ENCODE measurements at places on chromosomes 7 and 10.
A peak's percentile ranks its signal among the peaks of the same experiment; 100 is the strongest.

DNA sequence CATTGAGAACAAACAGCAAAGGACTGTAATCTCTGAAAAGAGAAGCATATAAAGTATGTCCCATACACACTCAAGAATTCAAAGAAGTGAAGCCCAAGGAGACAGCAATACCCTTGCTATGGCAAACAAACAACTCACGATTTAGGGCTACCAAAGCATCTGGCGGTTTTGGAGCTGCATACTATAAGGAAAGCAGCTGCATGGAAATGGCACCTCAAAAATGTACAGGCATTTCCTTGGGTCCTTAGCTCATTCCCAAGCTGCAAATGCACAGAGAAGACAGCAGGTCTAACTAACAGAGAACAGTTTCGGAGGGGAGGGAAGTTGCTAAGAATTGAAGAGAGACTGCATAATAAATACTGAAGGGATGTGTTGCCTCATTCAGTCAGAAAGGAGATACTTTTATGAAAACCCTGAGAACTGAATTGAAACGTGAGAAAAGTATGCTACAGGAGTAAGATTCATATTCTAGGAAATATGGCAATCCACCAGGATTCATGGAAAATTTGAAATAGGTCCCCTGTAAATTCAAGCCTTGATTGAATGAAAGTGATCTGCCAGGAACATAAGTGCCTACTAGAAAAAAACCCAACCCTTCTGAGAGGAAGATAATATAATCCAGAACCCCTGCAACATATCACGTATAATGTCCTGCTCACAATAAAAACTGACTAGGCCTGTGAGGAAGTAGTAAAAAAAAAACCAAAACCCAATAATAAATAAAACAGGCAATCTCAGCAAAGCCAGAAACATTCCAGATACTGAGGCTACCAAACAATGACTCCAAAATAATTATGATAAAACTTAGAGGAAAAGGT lies 36.4 kb downstream of the CUBN start:
- DNase-seq, result no peak
- H3K36me3 ChIP-seq, result no peaks in the 10 kb centered on the region
- no peaks in the 10 kb centered on the region for H3K27me3 ChIP-seq
- H3K4me1 ChIP-seq, result peaks cover 4% of the 10 kb centered on the region
- H3K27ac ChIP-seq, result no peak overlapping the region

GRCh38 chr10:76086761-76087639 lies 655.6 kb downstream of the LRMDA start:
- peak; percentile 97 for DNase-seq
- no peaks in the 10 kb centered on the region for H3K36me3 ChIP-seq
- H3K4me3 ChIP-seq, result no peak overlapping the region
- no peak overlapping the region for H3K27ac ChIP-seq
- H3K4me1 ChIP-seq, result peaks cover 19% of the 10 kb centered on the region

DNA sequence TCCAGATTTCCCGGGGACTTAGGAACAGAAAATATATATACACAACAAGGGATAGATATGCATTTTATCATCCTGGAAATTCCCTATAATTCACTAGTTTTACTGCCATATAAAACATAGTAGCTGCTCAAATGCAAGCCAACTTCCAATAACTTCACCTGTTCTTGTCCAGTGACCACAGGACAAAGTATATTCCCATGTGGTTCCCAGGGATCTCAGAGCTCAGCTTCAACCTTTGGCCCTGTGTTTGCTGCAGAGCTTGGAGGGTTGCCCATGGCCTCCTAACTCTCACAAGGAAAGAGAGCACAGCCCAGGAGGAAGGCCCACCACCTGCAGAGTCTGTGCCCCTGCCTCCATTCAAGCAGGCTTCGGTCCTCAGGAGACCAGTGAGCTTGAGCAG lies 4.5 kb upstream of the DRGX start:
- H3K27ac ChIP-seq, result no peak overlapping the region
- peaks cover 65% of the 10 kb centered on the region for H3K27me3 ChIP-seq
- H3K36me3 ChIP-seq, result no peaks in the 10 kb centered on the region
- H3K4me3 ChIP-seq, result no peak overlapping the region

DNA sequence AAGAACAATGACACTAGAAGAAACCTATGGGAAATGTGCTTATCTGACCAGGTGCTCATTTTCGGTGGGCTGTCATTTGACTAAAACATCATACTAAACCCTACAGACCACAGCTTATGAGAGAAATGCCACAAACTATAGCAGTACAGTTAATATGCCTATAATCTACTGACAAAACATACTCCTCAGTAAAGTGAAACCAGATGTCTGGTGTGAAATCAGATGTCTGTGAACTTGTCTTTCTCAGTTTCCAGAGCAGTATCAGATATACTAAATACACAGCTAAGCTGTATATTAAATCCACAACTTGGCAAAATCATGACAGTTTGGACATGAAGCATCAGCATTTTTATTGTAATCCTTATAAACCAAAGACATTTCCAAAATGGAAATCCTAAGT lies 3.3 kb downstream of the IMMP2L start:
- H3K4me1 ChIP-seq, result peaks cover 10% of the 10 kb centered on the region
- no peaks in the 10 kb centered on the region for H3K27me3 ChIP-seq
- DNase-seq, result no peak

DNA sequence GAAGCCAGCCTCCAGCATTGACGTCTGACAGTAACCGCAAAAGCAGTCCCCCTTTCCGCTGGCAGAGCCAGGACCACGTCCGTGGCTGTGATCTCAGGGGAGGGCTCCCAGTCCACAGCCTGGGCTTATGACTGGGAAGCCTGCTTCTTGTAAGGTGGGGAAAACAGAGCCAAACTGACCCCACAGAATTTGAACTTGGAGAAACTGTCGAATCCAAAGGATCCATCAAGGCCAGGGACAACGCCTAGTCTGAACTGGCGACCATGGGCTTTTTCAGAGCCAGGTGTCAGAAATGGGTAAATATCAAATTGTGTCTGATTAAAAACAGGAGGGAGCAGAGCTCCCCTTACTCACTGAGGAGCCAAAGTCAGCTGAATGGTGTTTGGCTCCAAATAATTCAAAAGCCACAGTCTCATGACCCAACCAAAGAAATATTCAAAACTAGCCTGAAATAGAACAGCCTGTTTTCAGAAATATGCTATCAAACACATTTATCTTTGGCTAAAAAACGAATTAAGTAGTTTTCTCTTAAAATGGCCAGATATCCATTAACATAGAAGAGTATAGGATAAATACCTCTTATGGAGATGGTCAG lies 751.4 kb upstream of the GALNT17 start:
- no peak overlapping the region for H3K27ac ChIP-seq
- H3K36me3 ChIP-seq, result no peaks in the 10 kb centered on the region
- H3K4me3 ChIP-seq, result no peak overlapping the region
- H3K27me3 ChIP-seq, result no peaks in the 10 kb centered on the region
- peak; percentile 63 for DNase-seq

Data from astrocyte (in vitro differentiated cells and primary cell).